ENCODE measurements at places on chromosomes 2 and 18.

- no peak for DNase-seq
Observed at GRCh38 chr2:178108176-178108575, 4.1 kb upstream of the RBM45 start.

DNA sequence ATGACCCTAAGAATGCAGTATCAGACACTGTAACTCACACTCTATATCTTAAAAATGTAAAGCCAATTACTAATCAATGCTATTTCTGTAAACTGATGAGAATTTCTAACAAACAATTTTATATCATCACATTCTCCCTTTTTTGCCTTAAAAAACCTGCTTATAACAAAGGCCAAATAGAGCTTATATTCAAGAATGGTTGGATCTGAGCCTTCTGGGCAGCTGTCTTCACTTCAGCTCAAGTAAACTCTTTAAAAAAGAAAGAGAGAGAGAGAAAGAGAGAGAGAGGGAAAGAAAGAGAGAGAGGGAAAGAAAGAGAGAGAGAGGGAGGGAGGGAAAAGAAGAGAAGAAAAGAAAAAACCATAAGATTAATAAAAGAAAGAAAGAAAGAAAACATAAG lies 231.8 kb downstream of the KCNE4 start:
- DNase-seq = no peak

GRCh38 chr2:200308546-200309295 lies 2.2 kb downstream of the SPATS2L start:
- no peak for DNase-seq

DNA sequence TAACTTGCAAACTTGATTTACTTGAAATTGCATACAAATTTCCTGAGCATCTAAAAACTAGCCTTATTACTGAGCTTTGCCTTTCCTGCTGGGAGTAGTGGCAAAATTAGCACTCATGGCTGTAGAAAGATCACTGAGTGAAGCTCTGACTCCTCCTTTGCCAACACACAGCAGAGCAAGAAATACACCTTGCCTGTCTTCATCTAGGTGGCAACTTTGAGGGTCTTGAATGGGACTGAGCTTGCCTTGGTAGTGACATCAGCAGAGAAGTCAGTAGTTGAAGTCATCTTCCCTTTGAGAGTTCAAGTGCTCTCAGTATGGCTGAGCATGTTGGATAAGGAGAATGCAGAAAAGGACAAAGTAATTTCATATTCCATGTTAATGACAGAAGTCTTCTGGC lies 5.9 kb downstream of the RRM2 start:
- DNase-seq = no peak

DNA sequence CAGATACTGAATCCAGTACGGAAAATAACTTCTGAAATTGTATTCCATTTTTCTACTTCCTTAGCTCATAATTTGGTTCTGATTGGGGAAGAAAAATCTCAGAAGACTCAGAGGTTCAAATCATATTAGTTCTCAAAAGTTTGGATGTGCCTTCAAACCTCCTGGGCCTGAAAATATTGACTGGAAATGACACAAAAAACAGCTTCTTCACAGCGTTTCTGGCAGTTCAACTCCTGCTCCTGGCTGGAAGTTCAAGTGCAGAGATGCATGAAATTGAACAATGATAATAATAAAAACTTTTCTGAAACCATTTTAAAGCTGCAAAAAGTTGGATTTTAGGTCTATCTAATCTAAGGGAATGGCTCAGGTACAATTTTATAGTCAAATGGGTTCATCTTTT lies 1459.9 kb upstream of the CELF4 start:
- DNase-seq = no peak

DNA sequence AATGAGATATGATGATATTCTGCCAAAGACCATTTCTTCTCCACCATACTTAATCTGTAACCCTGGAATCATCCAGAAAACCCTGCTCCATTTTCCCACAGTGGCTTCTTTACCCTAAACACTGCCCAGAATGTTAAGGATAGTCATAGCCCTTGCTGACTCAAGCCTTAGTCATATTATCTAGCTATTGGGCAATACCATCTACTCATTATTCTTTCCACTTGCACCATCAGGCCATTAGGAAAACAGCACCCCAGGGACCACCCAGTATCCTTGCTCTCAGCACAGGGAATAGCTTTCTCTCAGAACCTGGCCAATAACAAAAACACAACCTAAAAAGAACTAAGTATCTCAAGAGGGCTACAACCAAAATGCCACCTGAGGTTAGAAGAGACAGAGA lies 445.7 kb upstream of the SLC14A2 start:
- DNase-seq = no peak

DNA sequence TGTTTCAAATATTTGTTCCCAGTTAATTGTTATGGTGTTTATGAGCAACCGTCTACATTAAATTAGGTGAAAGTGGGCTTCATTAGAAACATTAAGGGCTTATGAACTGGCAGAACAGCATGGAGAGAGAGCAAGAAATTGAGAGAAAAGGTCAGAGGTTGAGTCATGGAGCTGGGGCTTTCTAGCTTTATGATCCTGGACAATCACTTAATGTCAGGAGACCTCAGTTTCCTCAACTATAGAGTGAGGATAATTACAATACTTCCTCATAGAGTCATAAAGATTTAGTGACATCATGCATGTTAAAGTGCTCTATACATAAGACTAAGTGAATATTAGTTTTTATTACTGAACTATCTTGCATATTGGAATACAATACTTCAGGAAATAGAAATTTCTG lies 83.9 kb downstream of the PLCL1 start:
- no peak for DNase-seq

GRCh38 chr2:42839809-42840501 lies 47.6 kb upstream of the HAAO start:
- no peak for DNase-seq

DNA sequence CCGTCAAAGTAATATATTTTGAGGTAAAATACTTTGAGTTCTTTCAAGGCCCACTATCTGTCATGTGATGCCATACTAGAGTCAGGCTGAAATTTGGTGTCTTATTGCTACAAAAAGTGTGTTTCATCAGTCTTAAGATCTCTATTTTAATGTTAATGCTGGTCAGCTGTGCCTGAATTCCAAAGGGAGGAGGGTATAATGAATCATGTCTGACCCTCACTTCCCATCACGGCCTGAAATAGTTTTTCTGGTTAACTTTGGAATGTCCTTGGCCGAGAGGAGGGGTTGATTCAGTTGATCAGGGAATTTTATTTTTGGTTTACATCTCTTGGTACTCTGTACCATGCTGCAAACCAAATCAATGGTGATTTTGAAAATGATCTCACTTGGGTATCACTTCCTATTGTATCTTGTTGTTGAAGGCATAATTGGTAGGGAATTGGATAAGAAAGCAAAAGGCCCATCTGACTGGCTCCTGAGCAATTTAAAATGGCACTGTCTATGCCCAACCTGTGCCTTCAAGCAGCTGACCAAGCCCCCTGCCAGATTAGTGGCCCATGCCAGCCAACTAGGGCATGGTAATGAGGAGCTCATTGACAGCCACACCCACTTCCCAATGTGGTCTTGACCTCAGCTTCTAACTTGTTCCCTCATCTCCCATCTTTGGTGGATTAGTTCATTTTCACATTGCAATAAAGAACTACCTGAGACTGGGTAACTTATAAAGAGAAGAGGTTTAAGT lies 6.1 kb upstream of the SLC35F5 start:
- DNase-seq = no peak

DNA sequence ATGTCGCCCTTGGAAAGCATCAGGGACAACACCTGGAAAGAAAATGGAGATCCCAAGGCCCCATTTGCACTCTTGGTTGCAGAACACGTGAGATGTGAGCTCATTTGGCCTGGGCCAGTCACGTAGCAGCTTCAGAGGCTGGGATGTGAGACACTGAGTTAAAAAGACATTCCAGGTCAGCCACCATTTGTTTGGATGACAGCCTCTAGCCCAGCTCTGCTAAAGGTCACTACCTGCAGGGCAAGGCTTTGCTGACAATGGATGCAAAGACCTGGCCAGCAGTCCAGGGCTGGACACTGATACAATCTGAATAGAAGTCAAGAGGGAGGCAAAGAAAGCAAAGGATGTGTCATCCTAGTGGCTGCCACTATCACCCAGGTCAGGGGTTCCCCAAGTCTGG lies 83.9 kb upstream of the LRPPRC start:
- DNase-seq = no peak

GRCh38 chr18:3238742-3239141 lies 8.9 kb upstream of the MYL12A start:
- no peak for DNase-seq

All from occipital lobe (tissue), 3 donors.